GM23338 (cell line): ENCODE measurements at places on chromosomes 1 and 21. TPM values are rescaled to one million over a fixed set of nuclear protein-coding genes. Genes with fewer than 3 reads are reported as not detected.

DNA sequence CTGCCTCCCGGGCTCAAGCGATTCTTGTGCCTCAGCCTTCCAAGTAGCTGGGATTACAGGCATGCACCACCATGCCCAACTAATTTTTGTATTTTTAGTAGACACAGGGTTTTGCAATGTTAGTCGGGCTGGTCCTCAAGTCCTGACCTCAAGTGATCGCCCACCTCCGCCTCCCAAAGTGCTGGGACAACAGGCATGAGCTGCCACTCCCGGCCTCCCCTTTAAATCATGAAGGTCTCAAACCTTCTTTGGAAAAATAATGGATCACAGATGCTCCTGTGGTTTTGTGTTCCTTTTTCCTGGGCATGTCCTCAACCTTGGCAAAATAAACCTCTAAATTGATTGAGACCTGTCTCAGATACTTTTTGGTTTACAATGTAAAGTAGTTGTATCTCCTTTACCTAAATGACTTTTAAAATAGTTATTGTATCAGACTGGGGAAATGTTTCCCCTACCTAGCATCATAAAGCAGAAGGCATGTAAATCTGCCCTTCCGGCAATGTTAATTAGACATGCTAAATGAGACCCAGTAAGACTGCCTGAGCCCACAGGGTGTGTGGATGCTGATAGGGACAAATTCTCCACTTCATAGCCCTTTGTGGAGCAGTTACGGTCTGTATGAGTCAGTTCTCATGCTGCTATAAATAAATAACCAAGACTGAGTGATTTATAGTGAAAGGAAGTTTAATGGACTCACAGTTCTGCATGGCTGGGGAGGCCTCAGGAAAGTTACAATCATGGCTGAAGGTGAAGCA lies 27.8 kb downstream of the CBR1 start:
- DNase-seq = no peak

GRCh38 chr1:234845836-234846235 lies 235.9 kb upstream of the IRF2BP2 start:
- no peak for DNase-seq

Gene PTGFR
- 0.07 TPM in 1 of 2 replicates, not detected in the other for polyA plus RNA-seq

DNA sequence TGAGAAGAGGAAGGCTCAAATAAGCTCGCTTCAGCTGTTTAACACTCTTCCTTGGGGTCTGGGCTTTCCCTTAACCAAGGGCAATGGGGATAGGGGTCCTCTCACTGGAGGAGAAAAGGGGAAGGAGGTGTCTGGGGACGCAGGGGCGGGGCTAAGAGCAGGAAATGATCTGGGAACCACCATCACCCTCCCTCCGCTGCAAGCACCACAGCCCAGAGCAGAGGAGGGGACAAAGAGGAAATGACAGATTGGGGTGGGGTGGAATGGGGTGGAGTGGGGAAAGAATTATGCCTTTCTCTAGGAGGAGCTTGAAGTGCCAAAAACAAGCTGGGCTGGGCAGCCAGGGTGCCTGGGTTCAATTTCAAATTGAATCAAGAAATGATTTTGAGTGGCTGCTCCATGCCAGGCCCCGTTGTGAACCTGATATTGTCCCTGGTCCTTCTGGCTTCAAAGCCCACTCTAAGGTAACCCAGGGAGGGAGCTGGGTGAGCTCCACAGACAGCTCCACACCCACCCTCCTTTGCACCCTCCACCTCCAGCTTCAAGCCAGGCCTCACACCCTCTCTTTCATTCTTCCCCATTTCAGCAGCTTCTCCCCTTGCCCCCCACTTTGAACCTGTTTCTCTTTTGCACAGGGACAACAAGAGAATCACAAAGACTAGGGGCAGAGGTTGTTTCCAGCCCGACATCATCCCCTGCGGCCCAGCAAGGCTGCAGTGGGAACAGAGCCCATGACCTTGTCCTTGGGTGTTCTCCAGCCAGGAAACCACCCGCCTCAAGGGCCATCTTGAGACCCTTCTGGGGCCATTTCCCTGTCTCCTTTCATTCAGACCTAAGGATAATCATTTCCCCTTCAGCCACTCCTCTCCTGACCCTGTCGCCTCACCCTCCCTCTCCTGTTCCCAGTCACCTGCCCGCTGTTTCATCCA lies 1.1 kb downstream of the ARHGAP30 start:
- DNase-seq = peak; percentile 56

- no peak for DNase-seq
Observed at GRCh38 chr1:197152662-197153061, 6.2 kb upstream of the ASPM start.

GRCh38 chr1:208149776-208150514 lies 94.2 kb downstream of the PLXNA2 start:
- DNase-seq = no peak

Gene CFAP141
- polyA plus RNA-seq = not detected in 2 replicates

Gene LMX1A
- polyA plus RNA-seq = not detected in 2 replicates

- DNase-seq = no peak
Observed at GRCh38 chr1:177228693-177229065, 57.9 kb downstream of the BRINP2 start.

DNA sequence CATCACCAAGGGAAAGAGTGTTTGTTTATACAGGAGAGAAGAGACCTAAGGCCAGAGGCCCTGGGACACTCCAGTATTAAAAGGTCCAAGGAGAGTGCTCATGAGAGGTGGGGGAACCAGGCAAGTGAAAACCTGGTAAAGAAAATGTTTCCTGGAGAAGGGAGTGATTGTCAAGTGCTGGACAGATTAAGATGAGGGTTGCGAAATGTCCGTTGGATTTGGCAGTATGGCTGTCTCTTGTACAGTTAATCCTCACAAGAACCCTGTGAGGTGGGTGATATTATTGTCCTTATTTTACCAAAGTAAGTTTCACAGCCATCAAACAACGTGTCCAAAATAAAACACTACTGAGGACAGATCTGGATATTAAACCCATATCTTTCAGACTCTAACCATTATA lies 44.2 kb downstream of the RPAP2 start:
- no peak for DNase-seq

- no peak for DNase-seq
Observed at GRCh38 chr21:28126521-28127174, 866.0 kb downstream of the LTN1 start.

GRCh38 chr1:37458551-37458950 lies 15.8 kb upstream of the ZC3H12A start:
- no peak for DNase-seq

DNA sequence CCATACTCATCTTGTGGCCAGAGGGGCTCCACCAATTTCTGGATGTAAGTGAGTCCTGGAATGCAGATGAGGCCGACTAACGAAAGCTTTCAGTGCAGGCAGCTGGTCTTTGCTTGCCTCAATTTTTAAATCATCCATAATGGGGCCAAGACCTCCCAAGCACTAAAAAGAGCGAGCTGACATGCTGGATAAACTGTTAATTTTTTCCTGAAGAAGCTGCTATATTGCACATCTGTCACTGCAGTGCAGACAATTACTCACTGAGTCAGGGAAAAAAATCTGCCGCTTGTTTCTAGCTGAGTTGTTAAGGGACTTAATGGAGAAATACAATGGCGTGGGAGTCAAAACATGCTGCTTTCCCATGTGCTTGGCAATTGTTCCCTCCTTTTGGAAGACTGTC lies 205.5 kb downstream of the GPATCH2 start:
- no peak for DNase-seq

GRCh38 chr1:216047811-216048572 lies 375.3 kb downstream of the USH2A start:
- DNase-seq = no peak

- no peak for DNase-seq
Observed at GRCh38 chr1:180751921-180752320, 120.1 kb downstream of the XPR1 start.

Gene TCHH
- polyA plus RNA-seq = 0.33 and 0.42 TPM in 2 replicates

Gene KRTAP26-1
- not detected in 2 replicates for polyA plus RNA-seq

DNA sequence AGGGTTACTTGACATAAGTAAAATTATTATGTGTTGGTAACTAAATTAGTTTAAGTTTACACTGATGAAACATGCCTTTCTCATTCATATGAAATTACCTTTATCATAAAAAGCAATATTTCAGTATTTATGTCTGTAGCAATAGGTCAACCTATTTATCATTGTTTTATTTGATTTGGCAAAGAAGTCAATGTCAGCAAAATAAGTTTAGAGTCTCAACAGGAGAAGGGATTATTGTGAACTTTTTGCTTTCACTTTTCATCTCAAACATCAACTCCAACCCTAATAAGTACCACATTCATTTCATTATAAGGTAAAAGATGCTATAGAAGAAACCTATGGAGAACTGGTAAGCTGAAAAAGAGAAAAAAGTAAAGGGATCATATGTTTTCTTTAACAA lies 1015.4 kb upstream of the ADGRL4 start:
- no peak for DNase-seq

- DNase-seq = no peak
Observed at GRCh38 chr1:38505944-38506343, 353.6 kb downstream of the RRAGC start.

Gene NUDT4B
- polyA plus RNA-seq = not detected in 2 replicates

Gene LENEP
- polyA plus RNA-seq = not detected in 2 replicates

DNA sequence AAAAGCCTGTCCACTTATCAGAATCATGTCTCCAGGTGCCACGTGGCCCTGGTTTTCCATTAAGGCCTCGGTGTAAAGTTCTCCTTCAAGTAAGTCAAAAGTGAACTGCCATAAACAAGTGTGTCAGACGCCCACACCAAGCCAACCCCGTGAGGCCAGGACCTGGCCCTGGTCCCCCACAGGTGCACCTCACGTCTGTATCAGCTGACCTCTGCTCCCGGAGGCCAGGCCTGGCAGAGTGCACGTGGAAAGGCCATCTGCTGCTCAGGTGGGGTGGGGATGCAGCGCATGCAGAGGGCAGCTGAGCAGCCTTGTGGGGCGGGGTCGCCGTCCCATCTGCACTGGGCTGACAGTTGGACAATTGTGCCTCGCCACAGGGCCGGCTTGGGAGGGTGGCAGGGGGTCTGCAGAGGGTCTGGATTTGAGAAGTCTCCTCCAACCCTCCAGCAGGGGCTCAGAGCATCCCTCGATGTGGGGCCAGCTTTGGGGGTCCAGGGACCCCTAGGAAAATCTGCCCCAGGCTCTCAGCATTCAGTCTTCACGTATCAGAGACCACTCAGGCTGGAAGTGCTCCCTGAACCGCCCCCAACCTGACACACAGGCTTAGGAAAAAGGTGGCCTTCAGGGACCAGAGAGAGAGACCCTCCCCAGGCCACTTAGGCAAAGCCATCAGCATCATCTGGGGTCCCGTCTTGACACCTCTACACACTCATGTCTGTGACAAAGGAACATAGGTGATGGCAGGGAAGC lies 3.0 kb downstream of the SLC19A1 start:
- no peak for DNase-seq

Gene TSACC
- 9.3 and 9.8 TPM in 2 replicates for polyA plus RNA-seq

Gene RNF186
- polyA plus RNA-seq = not detected in 2 replicates

Gene TSPAN1
- polyA plus RNA-seq = not detected in 2 replicates

GRCh38 chr21:34705011-34705410 lies 36.2 kb downstream of the CLIC6 start:
- DNase-seq = no peak

Gene TIMM17A
- 53.4 and 60.0 TPM in 2 replicates for polyA plus RNA-seq

- peak; percentile 71 for DNase-seq
Observed at GRCh38 chr21:33478935-33479678, 667 bp downstream of the TMEM50B start.

- DNase-seq = peak; percentile 77
Observed at GRCh38 chr1:55483523-55483922, 268.4 kb upstream of the USP24 start.

Gene PER3
- polyA plus RNA-seq = 5.3 and 6.1 TPM in 2 replicates

DNA sequence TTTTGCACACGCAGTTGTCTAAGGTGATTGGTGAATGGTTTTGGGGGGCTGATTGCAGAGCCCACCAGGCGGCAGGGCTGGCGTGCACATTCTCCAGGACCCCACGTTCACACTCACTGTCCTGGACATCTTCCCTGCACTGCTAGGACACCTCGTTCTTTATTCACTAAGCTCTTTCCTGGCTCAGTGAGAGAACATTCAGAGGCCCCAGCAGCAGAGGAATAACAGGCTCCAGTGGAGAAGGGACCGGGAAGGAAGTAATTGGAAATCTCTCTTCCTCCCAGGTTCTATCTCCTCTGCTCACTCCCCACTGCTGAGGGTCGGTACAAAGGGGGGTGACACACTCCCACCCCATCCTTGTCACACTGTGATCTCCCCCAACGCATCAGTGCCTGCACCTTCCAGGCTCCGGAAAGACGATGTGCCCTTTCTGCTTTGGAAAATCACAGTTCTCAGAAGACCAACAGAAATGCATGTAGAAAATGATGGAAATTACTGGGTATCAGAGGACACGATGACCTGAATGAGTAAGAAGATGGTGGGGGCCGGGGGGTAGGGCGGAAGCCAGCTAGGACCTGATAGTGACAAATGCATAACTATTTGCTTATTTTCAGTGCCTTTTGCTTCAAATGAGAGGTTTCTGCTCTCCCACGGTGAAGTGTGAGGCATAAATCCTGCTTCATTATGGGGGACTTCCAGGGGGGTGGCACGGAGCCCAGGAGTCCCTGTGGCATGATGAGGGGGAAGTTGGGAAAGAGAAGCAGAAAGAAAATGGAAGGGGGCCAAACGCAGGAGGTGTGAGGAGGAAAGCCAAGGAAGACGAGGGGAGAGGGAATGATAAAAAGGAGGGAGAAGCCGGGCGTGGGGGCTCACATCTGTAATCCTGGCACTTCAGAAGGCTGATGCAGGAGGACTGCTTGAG lies 25.2 kb upstream of the KIF26B start:
- DNase-seq = no peak

- no peak for DNase-seq
Observed at GRCh38 chr1:152086760-152087159, 2.1 kb downstream of the TCHHL1 start.

Gene KHDRBS1
- polyA plus RNA-seq = 184 and 191 TPM in 2 replicates

GRCh38 chr1:30856260-30856790 lies 52.2 kb downstream of the SDC3 start:
- DNase-seq = peak; percentile 44

DNA sequence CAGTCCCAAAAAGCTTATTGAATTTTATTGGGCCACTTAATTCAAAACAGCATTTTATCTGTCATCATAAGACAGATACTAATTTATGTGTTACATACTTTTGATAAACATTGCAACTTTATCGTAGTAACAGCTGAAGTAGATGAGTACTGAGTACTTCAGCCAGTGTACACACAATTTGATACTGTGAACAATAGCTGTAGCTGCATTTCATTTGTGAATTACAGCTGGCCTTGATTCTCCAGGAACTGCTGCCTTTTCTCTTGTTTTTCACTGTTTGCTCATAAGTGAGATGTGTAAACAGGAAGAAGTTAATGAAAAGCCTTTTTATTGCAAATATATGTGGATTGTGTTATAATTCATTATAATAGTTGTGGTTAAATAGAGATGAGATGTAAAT lies 10.2 kb downstream of the UAP1 start:
- no peak for DNase-seq

Gene GLMN
- 39.9 and 49.9 TPM in 2 replicates for polyA plus RNA-seq

Gene TTC24
- polyA plus RNA-seq = not detected in 2 replicates
